Activated CD4-positive, alpha-beta T cell treated with anti-CD3 and anti-CD28 coated beads, Interleukin-2, amount 10 ng/mL, durations not matched to agents 7 days and 5 days (primary cell): ENCODE measurements at places on chromosomes 7 and 10. TPM values are rescaled to one million over a fixed set of nuclear protein-coding genes. Genes with fewer than 3 reads are reported as not detected.

Gene PLXDC2
- not detected for total RNA-seq

Gene ATOH7
- not detected for total RNA-seq

Gene EZH2
- 128 TPM for total RNA-seq

Gene GPR141
- total RNA-seq = not detected

Gene CHCHD1
- total RNA-seq = 22.3 TPM

DNA sequence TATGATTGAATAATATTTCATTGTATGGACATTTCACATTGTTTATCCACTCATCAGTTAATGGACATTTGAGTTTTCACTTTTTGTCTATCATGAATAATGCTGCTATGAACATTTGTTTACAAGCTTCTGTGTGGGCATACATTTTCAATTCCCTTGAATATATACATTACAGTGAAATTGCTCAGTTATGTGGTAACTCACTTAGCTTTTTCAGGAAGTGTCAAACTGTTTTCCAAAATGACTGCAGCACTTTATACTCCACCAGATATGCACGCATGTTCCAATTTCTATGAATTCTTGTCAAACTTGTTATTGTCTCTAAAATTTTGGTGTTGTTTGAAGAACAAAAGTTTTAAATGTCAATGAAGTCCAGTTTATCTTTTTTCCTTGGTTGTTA lies 401.2 kb downstream of the THSD7A start:
- H3K4me1 ChIP-seq = no peaks in the 10 kb centered on the region
- H3K27me3 ChIP-seq = no peaks in the 10 kb centered on the region
- no peaks in the 10 kb centered on the region for H3K36me3 ChIP-seq

GRCh38 chr10:91579329-91579985 lies 53.4 kb downstream of the PPP1R3C start:
- no peak overlapping the region for H3K27ac ChIP-seq
- no peaks in the 10 kb centered on the region for H3K4me1 ChIP-seq
- H3K27me3 ChIP-seq = peaks cover 3% of the 10 kb centered on the region

DNA sequence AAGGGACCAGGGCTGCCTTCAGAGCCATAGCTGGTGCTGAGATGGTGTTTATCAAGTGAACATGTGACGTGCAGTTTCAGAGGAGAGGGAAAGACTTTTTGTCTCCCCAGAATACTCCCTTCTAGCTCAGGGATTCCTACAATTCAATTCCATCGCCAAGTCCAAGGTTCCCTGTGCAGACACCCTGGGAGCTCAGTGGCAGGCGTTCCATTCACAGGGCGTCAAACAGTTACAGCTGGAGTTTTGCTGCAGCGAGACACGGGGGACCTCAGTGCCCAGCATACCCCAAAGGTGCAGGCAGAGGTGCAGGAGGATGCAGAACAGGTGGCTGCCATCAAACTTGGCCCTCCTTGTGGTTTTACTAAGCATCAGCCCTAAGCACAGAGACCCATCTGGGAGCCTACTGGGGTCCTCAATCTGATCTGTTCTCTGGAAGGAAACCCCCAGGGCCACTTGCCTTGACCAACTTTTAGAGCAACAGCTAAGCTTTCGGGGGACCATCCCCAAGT lies 846 bp upstream of the CALML5 start:
- no peak overlapping the region for H3K27ac ChIP-seq
- no peak for DNase-seq
- H3K4me3 ChIP-seq = no peak overlapping the region
- H3K36me3 ChIP-seq = no peaks in the 10 kb centered on the region
- H3K4me1 ChIP-seq = no peaks in the 10 kb centered on the region
- peaks cover 9% of the 10 kb centered on the region for H3K27me3 ChIP-seq

GRCh38 chr10:69957886-69958555 lies 94.6 kb upstream of the MACROH2A2 start:
- DNase-seq = peak; percentile 41
- peaks cover 9% of the 10 kb centered on the region for H3K27me3 ChIP-seq
- H3K4me3 ChIP-seq = no peak overlapping the region
- no peaks in the 10 kb centered on the region for H3K4me1 ChIP-seq
- no peak overlapping the region for H3K27ac ChIP-seq

GRCh38 chr10:9357471-9357870 lies 1303.0 kb downstream of the GATA3 start:
- H3K4me1 ChIP-seq = peaks cover 2% of the 10 kb centered on the region
- H3K36me3 ChIP-seq = no peaks in the 10 kb centered on the region
- H3K27me3 ChIP-seq = peaks cover 3% of the 10 kb centered on the region
- H3K27ac ChIP-seq = no peak overlapping the region

DNA sequence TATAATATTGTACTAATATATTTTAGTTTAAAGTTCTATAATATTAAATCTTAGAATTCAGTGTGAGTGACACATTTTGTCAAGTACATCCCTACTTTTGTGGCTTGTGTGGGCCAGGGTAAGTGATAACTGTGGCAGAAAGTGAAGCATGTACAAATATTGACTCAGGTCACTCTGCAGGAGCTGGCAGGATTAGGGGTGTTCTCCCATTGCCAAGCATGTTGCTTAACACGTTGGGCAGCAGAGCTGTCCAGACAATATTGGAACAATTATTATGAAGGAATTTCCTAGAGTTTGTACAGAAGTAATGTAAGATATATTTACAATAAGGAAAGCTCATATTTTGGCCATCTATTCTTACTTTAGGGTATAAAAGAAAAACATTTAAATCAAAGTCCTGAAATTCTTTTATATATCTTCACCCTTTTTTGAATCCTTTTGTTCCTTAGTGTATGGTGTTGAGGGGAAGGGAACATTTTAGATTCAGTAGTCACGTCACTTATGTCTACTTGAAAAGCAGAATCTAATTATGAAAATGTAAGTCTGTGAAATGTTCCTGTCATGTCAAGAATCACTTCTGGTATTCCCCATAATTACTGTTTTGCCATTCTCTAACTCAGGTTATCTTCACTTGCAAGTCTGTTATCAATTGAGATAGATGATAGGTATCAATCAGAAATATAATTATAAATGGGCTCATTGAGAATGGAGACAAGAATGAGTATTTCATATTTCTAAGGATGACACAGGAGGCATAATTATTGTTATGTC lies 4.0 kb downstream of the HDAC9 start:
- no peak for DNase-seq
- no peak overlapping the region for H3K27ac ChIP-seq
- no peaks in the 10 kb centered on the region for H3K36me3 ChIP-seq
- H3K27me3 ChIP-seq = peaks cover 4% of the 10 kb centered on the region
- no peak overlapping the region for H3K4me3 ChIP-seq
